ENCODE measurements at places on chromosomes 7 and 10.
A peak's percentile ranks its signal among the peaks of the same experiment; 100 is the strongest.

DNA sequence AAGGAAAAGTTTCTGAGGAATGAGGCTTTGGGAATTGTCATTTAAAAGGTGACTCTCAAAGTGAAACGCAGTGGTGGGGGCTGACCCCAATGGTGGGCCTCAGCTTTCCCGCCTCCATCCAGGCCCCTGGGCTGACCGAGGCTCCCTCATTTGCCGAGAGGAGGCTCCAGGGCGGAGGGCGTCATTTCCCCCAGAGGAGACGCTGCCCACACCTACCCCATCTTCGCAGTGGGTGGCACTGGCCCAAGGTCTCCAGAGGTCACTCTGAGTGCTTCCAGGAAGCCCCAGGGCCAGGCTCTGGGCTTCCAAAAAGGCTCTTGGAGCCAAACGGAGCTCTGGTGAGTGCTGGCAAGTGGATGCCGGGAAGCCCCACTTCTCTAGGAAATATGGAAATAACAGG lies 38.0 kb downstream of the TCERG1L start:
- no peak for DNase-seq

- DNase-seq: no peak
Measured at GRCh38 chr7:1966631-1967200, 266.0 kb downstream of the MAD1L1 start.

DNA sequence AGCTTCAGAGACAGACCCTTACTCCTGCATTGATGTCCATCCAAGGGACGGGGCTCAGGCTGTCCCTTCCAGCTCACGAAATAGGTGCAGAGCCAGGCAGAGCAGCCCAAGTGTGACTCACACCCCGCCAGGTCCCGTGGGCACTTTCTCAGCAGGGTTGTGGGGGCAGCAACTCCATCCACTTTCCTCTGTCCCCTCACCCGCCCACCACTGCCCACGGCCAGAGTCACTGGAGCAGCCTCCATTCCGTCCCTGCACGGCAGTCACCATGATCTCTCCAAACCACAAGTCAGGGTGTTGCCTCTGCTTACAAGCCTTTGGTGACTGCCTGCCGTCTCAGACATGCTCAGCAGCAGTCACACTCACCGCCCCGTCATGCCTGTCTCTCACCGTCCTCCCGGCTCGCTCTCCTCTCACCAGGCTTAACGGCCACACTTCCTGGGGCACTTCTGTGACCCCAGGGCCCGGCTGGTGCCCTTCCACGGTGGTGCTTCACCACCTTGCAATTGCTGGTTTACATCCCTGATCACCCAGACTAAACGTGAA lies 39.3 kb downstream of the CALML3 start:
- peak; percentile 38 for DNase-seq

DNA sequence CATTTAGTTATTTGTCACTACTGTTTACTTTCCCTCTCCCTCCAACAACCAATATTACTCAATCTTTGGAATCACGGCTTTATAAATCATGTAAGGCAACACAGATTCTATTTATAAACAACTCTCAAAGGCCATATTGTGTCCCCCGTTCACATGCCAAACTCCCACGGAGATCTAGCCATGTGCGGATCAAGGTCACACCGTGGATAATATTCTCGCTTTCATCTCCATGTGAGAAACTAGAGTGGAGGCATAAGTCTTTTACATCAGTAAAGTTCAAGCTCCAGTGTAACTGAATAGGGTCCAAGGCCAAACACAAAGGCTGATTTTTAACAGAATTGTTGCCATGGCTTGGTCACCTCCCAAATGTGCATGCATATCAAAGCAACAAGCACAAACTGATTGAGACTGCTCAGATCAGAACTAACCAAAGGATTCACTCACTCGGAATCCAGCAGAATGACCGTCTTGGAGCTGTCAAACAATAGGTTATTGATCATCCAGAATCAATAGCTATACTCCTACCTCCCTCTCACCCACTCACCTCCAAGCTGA lies 569.5 kb upstream of the LRRN3 start:
- DNase-seq: no peak

- no peak for DNase-seq
Measured at GRCh38 chr10:107340326-107340725, 175.8 kb upstream of the SORCS1 start.

DNA sequence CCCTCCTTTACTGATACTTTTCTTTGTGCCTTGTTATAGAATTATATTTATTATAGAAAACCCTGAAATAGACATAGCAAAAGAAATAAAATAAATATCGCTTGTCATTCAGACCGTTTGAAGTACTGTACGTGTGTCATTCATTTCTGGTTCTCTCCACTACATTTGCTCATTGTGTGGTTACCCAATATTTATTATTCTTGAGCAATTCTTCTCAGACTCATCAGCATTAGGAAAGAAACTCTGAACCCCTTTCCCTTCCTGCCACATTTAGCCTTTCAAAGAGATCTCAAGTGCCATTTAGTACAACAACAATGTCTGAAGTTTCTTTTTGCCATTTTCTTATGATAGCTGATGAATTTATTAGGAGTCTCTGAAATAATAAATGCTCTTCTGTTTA lies 154.1 kb downstream of the KIAA1217 start:
- DNase-seq: no peak

DNA sequence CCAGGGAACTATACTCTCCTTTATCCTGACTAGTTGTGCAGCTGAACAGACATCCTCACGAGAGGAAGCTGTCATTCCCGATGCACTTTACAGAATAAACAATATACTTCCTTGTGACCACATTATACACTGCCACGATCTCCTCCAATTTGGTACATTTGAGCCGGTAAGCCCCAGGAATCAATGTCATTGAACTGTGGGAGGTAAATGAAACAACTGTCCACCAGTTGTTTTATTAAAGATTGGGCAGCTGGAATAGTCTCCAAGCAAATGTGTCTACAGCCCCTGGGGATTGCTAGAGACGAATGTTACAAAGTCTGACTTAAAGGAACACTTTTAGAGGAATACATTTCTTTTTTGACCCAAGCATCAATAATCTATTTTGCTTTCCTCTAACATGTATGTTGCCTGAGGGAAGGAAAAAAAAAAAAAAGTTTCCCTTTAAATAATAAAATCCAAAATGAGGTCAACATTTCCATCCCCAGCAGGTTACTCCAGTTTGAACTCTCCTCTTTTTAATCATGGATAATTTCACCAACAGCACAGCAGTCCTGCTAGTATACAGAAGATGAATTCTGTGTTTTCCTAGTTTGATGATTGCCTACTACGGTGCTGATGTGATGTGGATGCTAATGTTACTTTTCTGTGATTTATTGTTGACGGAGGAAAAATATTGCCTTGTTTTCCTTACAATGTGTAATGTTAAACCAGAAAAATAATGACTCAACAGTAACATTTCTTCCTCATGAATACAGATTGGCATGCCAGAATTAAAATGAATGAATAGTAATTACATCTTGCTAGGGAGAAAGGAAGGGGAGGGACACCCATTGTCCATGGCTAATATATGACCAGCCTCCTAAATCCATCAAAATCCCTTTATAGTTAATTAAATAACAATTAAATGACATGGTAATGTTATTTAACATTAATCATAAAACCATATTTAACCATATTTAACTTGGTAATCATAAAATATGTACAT lies 360.9 kb downstream of the NEBL start:
- DNase-seq: no peak

- DNase-seq: no peak
Measured at GRCh38 chr10:110876000-110876399, 4.3 kb downstream of the PDCD4 start.

GRCh38 chr7:173209-173918 lies 19.0 kb upstream of the FAM20C start:
- DNase-seq: no peak

GRCh38 chr7:98474558-98474957 lies 73.7 kb upstream of the BAIAP2L1 start:
- no peak for DNase-seq

- no peak for DNase-seq
Measured at GRCh38 chr7:84529480-84530205, 335.1 kb upstream of the SEMA3A start.

DNA sequence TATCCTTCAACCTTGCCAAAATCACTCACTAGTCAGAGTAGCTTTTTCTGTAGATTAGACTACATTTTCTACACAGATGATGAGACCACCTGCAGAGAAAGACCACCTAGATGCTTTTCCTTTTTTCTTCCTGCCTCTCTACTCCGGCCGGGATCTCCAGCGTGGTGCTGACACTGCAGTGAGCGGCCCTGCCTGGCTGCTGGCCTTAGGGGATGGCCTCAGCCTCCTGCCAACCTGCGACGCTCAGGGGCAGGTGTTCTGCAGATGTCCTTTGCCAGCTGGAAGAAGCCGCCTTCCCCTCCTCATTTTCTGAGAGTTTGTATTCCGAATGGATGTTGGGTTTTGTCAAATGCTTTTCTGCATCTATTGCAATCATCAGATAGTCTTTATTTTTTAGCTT lies 43.5 kb upstream of the NKX6-2 start:
- no peak for DNase-seq

DNA sequence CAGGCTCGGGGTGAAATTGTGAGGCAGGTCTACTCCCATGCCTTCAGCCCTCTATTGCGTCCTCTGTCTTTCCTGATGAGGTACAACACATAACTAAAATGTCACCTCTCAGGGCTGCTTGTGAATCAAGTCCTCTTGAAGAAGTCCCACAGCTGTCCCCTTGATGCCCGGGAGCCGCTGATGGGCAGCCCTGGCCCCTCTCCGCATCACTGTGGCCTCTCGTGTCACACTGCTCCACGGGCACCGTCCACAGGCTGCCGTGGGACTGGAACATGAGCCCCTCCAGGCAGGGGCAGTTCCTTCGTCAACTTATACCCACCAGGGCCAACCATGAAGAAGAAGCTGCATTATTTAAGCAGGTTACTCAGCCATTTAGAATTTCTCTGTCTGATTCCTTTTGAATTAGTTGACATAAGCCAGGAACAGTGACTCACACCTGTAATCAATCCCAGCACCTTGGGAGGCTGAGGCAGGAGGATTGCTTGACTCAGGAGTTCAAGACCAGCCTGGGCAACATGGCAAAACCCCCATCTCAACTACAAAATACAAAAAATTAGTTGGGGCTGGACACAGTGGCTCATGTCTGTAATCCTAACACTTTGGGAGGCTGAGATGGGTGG lies 58.5 kb upstream of the UBE3C start:
- no peak for DNase-seq

GRCh38 chr10:108721874-108722273 lies 1201.4 kb downstream of the XPNPEP1 start:
- no peak for DNase-seq

DNA sequence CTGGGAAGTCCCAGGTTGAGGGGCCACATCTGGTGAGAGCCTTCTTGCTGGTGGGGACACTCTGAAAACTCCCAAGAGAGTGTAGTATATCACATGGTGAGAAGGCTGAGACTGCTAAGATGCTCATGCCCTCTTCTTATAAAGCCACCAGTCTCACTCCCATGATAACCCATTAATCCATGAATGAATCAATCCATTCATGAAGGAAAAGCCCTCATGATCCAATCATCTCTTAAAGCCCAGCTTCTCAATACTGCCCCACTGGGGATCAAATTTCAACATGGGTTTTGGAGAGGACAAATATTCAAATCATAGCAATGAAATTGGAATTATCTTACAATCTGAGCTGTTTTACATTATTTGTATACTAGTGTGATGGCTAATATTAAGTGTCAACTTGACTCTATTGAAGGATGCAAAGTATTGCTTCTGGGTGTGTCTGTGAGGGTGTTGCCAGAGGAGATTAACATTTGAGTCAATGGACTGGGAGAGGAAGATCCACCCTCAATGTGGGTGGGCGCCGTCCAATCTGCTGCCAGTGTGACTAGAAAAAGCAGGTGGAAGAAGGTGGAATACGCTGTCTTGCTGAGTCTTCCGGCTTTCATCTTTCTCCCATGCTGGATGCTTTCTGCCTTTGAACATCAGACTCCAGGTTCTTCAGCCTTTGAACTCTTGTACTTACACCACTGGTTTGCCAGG lies 14.3 kb upstream of the UBE2D1 start:
- no peak for DNase-seq
